ENCODE measurements at places on chromosomes 2 and 18.
A peak's percentile ranks its signal among the peaks of the same experiment; 100 is the strongest.

GRCh38 chr2:43399515-43400264 lies 173.3 kb upstream of the ZFP36L2 start:
- peak; percentile 56 for DNase-seq

GRCh38 chr18:21911551-21911950 lies 171.0 kb downstream of the MIB1 start:
- DNase-seq: no peak

GRCh38 chr2:240207661-240208060 lies 67.2 kb upstream of the OTOS start:
- no peak for DNase-seq

GRCh38 chr2:3706892-3707291 lies 3.5 kb downstream of the DCDC2C start:
- DNase-seq: no peak

DNA sequence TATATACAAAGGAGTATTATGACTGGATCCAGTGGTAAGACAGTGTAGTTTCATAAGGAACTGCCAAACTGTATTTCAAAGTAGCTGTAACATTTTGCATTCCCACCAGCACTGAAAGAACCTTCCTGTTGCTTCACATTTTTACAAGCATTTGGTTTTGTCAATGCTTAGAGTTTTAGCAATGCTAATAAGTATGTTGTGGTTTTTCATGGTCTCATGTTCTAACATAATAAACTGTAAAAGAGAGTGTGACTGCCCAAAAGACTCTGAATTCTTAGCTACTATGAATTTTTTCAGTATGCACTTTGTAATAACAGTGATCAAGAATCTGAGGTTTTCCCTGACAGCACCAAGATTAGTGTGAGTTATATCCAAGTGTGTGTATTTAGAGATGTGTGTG lies 604.2 kb downstream of the XIRP2 start:
- no peak for DNase-seq

DNA sequence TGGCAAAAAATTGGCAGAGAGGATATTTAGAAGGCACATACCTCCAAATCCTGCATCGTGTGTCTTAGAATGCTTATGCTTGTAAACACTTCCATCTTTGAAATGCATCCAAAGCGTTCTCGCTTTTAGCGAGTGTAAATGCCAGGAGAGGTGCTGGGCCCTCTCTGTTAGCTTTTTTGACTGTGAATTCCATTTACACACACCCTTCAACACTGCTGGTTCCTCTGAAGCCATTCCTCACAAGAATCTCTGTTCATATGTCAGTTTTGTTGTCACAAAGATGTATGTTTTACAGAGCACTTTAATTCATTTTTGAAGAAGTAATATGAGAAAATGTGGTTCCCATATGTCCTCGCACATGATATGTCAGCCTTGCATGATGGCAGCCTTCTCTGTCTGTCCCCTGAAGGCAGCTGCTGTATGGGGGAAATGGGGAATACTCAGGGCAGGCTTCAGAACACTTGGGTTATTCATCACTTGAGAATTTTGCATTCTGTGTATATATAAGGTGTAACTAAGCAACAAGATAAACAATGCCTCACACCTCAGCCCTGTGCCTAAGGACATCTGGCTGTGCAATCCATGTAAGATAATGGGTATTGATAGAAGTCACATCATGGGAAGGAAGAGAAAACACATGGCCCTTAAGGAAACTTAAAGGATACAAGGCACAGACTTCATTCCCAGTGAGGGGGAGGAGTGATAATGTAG lies 52.3 kb downstream of the RAB27B start:
- DNase-seq: peak; percentile 62

DNA sequence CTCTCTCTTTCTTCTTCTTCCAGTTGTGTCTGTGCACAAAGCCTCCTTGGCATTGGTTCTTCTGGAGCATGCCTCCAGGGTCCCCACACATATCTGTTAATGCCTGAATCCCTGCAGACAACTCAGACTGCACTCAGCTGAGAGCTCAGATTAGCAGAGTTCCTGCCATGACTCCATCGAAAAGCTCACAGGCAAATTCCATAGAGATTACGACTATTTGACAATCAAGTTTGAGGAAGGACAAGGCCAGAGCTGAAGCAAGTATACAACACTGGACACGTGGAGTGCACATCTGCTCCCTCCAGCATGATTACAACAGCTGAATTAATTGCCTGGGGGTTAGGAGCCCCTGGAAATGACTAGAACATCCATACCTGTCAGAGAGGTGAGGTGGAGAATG lies 190.7 kb downstream of the INSIG2 start:
- DNase-seq: no peak

GRCh38 chr18:1047406-1047805 lies 142.7 kb downstream of the ADCYAP1 start:
- DNase-seq: no peak

Measured in foreskin fibroblast (primary cell).